Small intestine (tissue), 16 donors: ENCODE measurements at places on chromosomes 11 and 22.
A peak's percentile ranks its signal among the peaks of the same experiment; 100 is the strongest.

DNA sequence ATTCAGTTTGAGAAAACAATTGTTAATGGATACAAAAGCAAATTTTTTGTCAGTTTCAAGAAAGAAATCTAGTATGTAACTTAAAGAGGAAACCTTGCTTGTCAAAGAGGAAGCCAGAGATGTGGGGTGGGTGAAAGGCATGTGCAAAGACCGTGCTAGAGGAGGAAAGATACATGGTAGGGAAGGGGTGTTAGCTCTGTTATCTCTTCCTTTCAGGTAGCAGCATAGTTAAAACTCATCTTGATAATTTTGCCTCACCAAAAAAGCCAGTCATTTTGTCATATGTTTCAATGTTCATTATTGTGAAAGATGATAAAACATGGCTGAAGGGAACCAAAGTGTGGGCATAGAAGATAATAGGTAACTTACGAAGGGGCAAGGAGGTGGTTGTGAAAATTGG is 2.6 kb upstream of the MS4A2 start:
- no peak for DNase-seq

GRCh38 chr22:25939384-25939783 is 197.4 kb downstream of the MYO18B start:
- no peak for DNase-seq

DNA sequence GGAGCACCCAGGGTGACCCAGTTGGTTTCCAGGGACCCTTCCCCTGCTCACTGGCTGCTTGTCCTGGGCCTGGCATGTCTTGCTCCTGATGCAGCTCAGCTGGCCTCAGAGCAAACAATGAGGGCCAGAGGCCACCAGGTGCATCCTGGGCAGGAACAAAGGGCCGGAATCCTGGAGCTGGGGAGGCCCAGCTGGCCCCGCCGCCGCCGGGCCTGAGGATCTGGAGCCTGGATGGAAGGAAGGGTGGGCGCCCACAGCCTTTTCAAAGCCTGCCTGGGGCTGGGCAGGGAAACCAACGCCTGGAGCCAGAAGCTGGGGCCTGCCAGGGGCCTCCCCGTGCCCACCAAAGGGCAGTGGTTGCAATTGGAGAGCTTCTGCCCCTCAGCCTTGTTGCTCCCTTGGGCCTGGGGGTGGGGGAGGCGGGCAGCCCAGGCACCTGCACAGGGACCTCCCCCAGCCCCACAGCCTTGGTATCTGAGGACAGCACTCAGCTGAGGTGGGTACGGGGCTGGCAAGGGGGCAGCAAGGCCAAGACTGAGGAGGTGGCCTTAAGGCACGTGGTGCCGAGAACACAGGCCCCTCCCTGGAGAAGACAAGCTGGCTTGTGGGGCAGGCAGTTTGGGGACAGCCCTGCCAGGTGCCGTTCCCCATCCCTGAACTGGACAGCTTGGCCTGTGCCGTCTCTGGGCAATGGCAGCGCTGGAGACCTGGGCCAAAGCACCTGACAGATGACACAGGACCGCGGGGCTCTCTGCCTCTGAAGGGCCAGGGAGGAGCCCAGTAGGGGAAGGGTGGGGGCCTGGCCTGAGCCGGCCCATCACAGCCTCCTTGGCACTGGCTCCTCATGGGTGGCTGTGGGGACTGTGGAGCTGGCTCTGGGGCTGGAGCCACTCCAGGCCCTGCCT is 7.1 kb upstream of the ADORA2A start:
- DNase-seq, result no peak

GRCh38 chr22:35018995-35019394 is 47.0 kb upstream of the ISX start:
- no peak for DNase-seq

- no peak for DNase-seq
Measured at GRCh38 chr22:43449205-43449830, 37.5 kb downstream of the MPPED1 start.

GRCh38 chr22:41603873-41604332 is 14.3 kb upstream of the PMM1 start:
- DNase-seq, result peak; percentile 50

DNA sequence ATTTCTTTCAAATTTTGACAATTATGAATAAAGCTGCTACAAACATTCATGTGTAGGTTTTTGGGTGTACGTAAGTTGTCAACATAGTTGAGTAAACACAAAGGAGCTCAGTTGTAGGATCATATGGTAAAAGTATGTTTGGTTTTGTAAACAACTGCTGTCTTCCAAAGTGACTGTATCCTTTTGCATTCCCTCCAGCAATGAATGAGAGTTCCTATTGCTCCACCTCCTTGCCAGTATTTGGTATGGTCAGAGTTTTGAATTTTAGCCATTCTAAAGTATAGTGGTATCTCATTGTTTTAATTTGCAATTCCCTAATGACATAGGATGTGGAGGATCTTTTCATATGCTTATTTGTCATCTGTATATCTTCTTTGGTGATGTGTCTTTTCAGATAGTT is 28.0 kb upstream of the PHOX2A start:
- no peak for DNase-seq

- DNase-seq, result no peak
Measured at GRCh38 chr22:46985507-46985882, 223.0 kb downstream of the TBC1D22A start.

- DNase-seq, result no peak
Measured at GRCh38 chr22:37211866-37212173, 457 bp downstream of the SSTR3 start.
